ENCODE measurements at places on chromosomes 13 and 19.

DNA sequence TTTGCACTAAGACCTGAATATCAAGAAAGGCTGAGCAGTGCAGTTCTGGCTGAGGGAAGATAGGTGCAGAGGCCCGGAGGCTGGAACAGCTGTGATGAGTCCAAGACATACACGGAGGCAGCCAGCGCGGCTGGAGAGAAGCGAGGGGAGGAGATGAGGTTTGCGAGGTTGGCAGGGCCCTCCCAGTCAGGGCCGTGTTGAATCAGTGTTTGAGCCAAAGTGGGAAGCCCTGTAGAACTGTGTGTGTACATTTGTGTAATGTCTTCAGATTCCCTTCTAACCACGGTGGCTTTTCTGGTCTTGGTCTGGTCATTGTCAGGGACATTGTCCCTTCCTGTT is 34.9 kb downstream of the PAK4 start:
- no peaks in the 10 kb centered on the region for H3K27me3 ChIP-seq
- no peak overlapping the region for H3K4me3 ChIP-seq

DNA sequence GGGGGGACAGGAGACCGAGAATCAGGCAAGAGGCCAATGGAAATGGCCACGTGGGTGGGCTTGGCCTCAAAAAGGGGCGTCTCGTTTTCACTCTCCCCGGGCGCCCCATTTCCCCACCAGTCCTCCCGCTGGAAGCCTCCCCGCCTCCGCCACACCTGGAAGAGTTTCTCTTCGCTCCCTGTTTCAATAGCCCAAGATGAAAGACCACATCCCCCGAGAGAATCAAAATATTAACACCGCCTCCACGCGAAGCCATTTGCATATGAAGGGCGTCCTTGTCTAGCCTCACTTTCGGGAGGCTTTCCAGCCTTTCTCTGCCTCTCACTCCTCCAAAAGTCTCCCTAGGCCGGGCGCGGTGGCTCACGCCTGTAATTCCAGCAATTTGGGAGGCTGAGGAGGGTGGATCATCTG is 691 bp upstream of the OLFM2 start:
- H3K27ac ChIP-seq = no peak overlapping the region
- peak overlapping the region; percentile 36 for H3K4me3 ChIP-seq
- peaks cover 40% of the 10 kb centered on the region for H3K27me3 ChIP-seq

GRCh38 chr13:21616880-21617279 is 12.9 kb upstream of the MICU2 start:
- peaks cover 9% of the 10 kb centered on the region for H3K4me1 ChIP-seq
- H3K27ac ChIP-seq = no peak overlapping the region
- no peak for DNase-seq
- H3K27me3 ChIP-seq = peaks cover 20% of the 10 kb centered on the region
- H3K36me3 ChIP-seq = no peaks in the 10 kb centered on the region

DNA sequence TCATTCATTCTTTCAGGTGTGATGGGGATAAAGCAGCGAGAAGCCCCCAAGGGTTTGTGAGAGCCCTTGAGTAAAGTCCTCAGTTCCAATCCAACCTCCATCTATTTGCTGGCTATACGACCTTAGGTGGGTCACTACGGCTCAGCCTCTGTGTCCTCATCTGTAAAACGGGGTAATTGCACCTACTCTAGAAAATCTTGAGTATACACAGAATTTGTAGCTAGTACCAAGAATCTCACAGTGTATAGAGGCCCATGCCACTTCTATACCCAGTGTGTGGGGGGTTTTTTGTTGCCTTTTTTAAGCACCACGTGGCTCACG is 406 bp upstream of the DNMT1 start:
- peak overlapping the region; percentile 94 for H3K4me3 ChIP-seq
- DNase-seq = no peak
- H3K36me3 ChIP-seq = peaks cover 7% of the 10 kb centered on the region

Data from HFFc6 (cell line).